ENCODE measurements at places on chromosomes 1 and 21. TPM values are rescaled to one million over a fixed set of nuclear protein-coding genes. Genes with fewer than 3 reads are reported as not detected.

The PRAMEF9 gene
- not detected for total RNA-seq

The SUCO gene
- 63.7 TPM for total RNA-seq

The COL24A1 gene
- total RNA-seq, result 5.6 TPM

The C1orf141 gene
- not detected for total RNA-seq

GRCh38 chr1:159987186-159987585 lies 33.1 kb upstream of the SLAMF9 start:
- H3K27me3 ChIP-seq, result peaks cover 9% of the 10 kb centered on the region
- H3K36me3 ChIP-seq, result no peaks in the 10 kb centered on the region
- H3K4me3 ChIP-seq, result no peak overlapping the region
- H3K4me1 ChIP-seq, result no peaks in the 10 kb centered on the region

Measured in astrocyte (in vitro differentiated cells and primary cell).